ENCODE measurements at places on chromosomes 3 and 15.
A peak's percentile ranks its signal among the peaks of the same experiment; 100 is the strongest.

GRCh38 chr15:79989183-79989582, 18.2 kb upstream of the BCL2A1 start:
- DNase-seq, result no peak

DNA sequence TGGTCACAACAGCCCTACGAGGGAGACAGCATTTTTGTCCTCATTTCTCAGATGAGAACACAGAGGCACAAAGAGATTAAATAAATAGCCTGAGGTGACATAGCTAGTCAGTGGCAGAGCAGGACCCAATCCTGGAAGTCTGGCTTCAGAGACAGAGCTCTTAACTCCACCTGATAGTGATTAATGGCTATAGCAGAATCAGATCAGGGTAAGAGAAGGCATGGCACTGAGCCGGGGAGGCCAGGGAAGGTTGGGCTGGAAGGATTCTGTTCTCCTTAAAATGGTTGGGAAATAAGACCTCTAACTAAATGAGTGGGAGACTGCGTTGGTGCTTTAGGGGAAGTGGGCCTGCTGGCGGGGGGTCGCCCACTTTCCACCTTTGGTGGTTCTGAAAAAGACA, 104.5 kb downstream of the VGLL4 start:
- DNase-seq, result no peak

GRCh38 chr15:69808756-69809155, 289.0 kb downstream of the TLE3 start:
- no peak for DNase-seq

- DNase-seq, result no peak
Observed at GRCh38 chr3:171465763-171466162, 5.6 kb upstream of the TNIK start.

DNA sequence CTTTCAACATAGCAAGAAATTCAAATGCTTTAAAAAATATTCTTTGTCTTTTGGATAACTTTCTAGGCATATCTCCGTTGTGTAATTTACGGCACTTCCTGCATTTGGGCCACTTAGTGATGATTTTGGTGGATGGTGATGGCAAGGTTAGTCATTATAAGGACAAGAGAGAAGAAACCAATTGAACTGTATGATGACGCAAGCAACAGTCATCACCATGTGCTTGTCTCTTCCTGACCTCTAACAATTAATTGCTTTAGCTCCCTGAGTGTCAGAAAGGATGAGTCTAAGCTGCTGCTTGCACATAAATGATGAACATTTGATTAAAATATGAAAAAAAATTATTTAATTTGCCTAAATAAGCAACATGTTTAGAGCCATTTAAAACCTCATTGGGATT, 11.3 kb upstream of the P2RY12 start:
- DNase-seq, result no peak

GRCh38 chr3:153768561-153769469, 352.4 kb upstream of the ARHGEF26 start:
- DNase-seq, result peak; percentile 23

GRCh38 chr3:79257791-79258190, 510.0 kb downstream of the ROBO1 start:
- DNase-seq, result no peak

- DNase-seq, result no peak
Observed at GRCh38 chr3:124878561-124879336, 8.4 kb downstream of the ITGB5 start.

GRCh38 chr15:46714950-46715349, 1002.4 kb upstream of the SEMA6D start:
- no peak for DNase-seq

- no peak for DNase-seq
Observed at GRCh38 chr3:17354341-17354740, 388.1 kb downstream of the TBC1D5 start.
